ENCODE measurements at places on chromosomes 5 and 9.

DNA sequence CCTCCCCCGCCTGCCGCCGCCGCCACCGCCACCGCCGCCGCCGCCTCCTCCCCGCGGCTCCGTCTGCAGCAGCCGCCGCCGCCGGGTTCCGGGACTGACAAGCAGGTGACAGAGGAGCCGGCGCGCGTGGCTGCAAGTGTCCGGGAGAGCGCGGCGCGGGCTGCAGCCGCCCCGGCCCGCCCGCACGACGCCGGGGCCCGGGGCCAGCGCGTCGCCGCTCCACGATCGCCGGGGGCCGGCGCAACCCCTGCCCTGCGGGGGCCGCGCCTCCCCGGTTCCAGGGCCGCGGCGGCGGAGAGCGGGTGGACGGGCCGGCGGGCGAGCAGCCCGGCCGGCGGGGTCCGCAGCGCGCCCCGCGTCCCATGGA lies 343 bp downstream of the LMX1B start:
- DNase-seq, result no peak

GRCh38 chr5:127785098-127785927 lies 82.1 kb downstream of the CCDC192 start:
- peak; percentile 0 for DNase-seq

DNA sequence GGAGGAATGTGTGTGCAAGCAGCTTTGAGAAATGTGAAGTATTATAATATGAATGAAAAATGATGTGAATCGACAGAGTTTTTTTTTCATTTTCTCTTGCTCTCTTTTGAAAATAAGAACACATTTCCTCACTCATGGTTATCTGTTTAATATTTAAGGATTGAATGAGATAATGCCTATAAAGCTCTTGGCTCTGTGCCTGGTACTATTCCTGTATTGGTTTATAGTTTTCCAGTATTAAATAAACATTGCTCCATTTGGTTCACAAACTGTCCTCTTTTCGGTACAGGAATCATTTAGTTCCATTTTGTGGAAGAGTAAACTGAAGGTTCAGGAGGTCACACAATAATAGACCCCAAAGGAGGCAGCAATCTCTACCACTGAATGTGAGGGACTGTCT lies 1185.5 kb upstream of the WWC1 start:
- no peak for DNase-seq

DNA sequence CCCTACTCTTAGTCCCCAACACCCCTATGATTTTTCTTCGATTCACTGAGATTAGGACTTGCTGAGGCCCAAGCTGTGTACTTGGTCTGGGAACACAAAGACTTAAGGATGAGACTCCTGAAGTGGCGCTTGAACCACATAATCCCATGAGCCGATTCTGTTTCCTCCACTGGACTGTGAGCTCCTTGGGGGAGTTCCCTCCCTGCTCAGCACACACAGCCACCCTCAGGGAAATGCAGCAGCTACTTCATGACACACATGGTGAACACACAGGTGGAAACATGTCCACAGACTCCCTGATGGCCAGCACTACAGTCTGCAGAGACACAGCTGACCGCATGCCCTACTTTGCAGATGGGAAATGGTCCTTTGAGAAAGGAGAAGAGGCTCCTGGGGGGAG lies 101.1 kb downstream of the C5orf15 start:
- DNase-seq, result no peak

DNA sequence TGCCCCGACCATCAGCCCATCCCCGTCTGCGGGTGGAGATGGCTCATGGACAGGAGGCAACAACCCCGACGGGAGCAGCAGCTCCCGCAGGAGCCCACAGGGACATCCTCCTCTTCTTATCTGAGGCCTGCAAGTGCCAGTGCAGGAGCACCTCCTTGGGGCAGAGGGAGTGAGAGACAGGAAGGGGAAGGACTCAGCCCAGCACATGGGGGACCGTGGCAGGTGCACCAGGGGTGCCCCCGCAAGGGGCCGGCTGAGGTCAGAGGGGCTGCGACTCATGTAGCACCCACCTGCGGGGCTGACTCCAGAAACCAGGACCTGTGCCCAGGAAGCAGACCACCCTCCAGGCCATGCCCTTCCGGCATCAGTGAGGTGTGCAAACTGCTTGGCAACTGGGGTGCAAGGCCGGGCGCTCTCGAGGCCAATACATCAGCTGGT lies 259.8 kb upstream of the ADAMTS16 start:
- DNase-seq, result no peak

DNA sequence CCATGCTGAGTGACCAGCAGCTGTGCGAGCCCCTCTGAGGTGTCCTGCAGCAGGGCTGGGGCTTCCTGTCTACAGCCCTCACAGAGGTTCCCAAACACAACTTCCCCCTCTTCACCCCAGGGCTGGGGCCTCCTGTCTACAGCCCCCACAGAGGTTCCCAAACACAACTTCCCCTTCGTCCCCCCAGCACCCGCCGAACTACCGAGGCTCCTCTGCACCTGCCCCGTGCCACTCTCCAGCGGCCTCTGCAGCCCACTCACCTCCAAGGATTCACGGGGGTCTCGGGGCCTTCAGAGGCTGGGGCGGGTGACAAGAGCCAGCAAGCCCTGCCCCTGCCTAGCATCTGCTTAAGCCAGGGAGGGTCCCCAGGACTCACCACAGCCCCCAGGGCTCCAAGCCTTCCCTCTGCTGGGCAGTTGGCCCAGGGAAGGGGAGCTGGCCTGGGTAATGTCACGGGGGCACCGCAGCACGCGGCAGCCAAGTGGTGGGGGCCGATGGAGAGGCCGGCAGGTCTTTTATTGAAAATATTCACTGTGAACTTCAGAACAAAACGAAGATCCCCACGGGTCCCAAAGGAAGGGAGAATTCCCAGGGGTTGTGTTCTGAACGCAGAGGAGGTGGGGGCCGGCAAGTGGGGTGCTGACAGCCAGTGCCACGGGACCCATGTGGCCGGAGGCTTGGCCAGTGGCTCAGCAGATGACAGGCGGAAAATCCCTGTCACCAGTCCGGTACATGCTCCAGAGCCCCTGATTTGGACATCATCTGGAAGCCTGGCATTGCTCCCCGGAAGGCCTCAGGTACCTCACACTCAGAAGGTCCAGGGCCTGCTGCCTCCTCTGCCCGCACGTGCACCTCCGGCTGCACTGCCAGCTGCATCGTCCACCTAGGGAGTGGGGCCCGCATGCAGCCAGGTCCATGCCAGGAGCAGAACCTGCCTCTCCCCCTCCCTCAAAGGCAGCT lies 125.3 kb downstream of the ADAMTS2 start:
- DNase-seq, result no peak

DNA sequence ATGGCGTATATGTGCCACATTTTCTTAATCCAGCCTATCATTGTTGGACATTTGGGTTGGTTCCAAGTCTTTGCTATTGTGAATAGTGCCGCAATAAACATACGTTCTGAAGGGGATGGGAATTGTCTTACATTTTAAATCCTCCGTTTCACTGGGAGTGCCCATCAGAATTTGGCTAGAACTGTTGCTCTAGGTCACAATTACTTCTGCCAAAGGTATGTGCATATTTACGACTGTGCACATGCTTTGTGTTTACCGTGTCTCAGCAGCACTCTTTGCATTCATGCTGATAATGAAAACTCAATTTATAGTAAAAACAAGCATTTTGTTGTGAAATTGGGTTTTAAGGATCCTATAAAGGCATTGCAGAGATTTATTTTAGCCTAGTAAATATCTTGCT lies 151.9 kb upstream of the ZNF618 start:
- no peak for DNase-seq

GRCh38 chr9:36492865-36493264 lies 79.8 kb upstream of the MELK start:
- no peak for DNase-seq

DNA sequence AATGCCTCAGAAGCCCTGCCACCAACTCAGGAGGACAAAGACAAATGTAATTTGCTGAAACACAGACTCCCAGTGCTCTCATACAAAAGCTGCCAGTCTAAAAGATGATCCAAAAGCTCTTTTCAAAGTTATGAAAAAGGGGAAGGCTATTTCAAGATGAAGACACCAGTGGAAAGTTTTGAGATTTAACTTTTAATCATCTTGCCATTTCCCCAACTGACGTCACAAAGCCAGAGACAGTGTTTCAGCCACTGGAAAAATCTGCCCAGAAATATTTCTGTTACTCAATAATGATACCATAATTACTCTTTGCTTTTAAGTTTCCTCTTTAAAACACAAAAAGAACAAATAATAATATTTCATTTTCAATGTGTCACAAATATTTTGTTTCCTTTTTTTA lies 20.9 kb downstream of the ENG start:
- no peak for DNase-seq

DNA sequence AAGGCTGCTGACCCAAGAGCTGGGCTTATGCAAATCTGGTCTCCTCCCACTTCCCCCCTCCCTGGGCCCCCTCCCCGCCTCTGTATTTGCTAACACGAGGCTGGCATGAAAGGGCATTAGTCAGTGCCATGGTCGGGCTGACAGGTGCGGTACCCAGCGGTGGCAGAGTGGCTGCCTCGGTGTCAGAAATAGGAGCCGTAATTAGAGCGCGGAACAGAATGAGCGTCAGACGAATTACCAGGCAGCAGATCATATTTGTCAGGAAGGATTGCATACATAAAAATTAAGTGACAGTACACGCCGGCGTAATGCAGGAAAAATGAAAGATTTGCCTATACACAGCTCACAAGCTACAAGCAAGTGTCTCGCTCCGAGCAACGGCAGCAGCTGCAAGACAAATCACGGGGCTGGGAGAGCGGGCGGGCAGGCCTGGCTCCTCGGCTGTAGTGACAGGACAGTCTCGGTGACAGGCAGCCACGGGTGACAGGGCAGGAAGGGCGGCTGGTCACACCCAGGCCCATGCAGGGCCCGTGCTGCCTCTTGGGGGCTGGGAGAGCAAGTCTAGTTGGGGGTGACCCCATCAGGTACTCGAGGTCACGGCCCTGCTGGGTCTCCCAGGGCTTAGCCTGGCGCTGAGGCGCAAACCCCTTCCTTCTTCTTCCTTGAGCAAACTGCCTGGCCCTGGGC lies 72.4 kb downstream of the NEK6 start:
- no peak for DNase-seq
